Bronchial epithelial cell (primary cell): ENCODE measurements at places on chromosomes 1 and 21. TPM values are rescaled to one million over a fixed set of nuclear protein-coding genes. Genes with fewer than 3 reads are reported as not detected.

CFAP141 gene
- total RNA-seq, result not detected in 2 replicates

DNA sequence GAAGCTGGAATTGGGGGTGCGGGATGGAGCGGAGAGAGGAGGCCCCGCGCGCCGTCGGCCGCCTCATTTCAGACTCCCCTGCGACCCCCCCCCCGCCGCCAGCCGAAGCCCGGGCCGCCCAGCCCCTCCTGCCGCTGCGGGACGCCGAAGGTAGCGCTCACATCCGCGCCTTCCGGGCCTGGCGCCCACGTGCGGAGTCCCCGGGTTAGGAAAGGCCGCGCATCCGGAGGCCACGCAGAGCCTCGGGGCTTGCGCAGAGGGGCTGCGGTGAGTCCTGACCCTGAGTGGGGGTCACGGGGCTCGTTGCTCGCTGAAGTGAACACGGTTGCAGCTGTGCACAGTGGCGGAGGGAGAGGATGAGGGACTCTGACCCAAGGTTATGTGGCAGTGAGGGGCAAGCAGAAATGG, 552 bp upstream of the ZNF496 start:
- no peak for DNase-seq

FYB2 gene
- total RNA-seq, result 0.13 TPM in 1 of 2 replicates, not detected in the other

GRCh38 chr1:220950576-220950975, 71.3 kb downstream of the HLX start:
- no peak for DNase-seq

DNA sequence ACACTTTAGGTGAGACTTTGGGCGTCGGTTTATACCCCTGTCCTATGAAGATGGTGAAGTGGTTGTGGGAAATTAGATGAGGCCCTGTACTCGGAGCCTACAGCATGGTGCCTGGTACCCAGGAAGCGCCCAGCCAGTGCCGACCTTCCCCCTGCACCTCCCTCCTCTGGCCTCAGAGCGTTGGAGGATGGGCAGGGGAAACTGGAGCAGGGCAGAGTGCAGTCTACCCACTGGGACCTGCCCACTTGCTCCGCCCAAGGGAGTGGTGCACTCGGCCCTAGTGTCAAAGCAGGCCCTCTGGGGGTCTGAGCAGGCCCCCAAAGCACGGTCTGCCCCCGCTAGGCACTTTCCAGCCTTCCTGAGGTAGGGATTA, 13.0 kb upstream of the TTC22 start:
- DNase-seq, result no peak

DNA sequence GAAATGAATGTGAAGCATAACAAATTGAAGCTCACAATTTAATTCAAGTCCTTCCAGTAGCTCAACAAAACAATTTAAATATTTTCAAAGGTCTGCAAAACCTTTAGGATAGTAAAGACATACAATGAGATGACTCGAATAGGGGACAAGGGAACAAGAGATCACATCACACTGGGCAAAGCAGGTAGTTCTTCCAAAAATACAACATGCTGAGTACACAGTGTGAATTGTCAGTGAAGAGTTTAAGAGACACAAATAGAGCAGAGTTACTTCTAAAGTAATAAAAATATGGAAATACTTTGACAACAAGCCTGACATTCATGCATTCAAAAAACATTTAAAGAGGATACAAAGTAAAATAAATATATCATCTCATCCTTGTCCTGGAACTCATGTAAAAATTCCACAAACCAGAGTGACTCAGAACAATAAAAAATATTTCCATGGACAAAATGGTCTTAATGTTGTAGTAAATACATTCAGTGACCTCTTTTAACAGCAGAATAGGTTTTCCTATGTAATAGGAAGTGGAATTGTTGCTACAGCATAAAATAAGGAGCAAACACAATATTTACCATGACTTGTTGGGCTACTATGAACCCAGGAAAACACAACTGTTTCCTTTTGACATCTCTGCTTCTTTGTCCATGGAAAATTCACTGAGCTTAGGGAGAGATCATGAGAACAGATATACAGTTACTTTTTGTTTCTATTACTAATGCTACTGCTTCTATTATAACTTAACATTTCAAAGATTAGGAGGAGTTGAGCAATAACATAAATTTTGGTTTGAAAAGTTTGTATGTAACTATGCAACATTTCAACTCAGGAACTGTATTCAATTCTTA, 83.7 kb upstream of the BCL10 start:
- no peak for DNase-seq

NHLH2 gene
- total RNA-seq, result 0.13 and 0.26 TPM in 2 replicates

DCDC2B gene
- not detected in 2 replicates for total RNA-seq

DNA sequence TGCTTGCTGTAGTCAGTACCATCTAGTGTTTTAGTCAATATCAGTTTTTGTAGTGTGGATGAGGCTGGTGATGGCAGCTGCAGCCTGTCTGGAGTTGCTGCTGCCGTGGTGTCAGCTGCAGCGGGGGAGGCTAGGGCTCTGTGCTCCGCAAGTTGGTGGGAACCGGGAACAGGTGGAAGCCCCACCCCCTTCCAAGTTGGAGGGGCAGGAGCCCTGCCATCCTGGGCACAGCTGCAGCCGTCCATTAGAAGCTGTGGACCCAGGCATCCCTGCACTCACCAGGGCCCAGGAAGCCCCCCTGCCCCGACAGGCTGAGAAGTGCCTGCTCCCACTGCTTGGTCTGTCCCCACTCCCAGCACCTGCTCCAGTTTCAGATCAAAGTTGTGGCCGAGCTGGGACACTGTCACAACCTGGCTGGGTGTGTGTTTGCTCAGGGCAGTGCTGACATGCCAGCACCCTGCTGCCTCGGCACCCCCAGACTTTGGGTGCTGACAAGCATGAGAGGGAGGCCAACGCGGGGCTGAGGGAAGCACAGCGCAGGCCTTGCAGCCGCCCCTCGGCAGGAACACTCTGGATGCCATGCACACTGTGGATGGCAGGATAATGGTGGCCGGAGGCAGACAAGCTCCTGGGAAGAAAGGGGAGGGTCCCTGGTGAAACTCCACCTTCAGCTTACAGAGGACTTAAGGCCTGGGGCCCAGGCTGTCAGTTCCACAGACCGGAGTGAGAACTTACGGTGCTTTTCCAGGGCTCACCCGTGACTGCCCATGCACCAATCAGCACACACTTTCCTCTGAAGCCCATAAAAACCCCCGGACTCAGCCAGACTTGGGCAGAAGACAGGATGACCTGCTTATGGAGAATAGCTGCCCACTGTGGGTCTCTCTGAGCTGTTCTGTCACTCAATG, 86.9 kb downstream of the ADARB1 start:
- DNase-seq, result no peak

OR10K2 gene
- total RNA-seq, result not detected in 2 replicates

- DNase-seq, result peak; percentile 11
Observed at GRCh38 chr1:3070644-3071564, 1.9 kb downstream of the PRDM16 start.

- DNase-seq, result no peak
Observed at GRCh38 chr1:231618609-231619256, 7.9 kb upstream of the DISC1 start.

DNA sequence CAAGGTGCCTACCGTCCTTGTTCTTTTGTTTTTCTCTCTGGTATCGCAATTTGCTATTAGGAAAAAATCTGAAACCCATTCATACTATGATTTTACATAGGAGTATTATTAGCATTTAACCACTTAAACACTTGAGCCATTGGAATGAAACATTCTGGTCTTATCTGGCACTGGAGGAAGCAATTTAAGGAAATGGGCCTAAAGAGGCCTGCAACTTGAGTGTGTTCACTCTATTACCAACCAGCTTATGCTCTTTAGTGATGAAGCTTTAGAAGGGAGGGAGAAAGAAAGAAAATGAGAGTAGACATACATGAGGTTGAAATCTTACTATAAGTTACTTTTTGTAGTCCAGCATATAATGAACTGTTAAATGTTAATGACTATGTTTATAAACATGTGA, 5.7 kb downstream of the GJA5 start:
- no peak for DNase-seq

DNA sequence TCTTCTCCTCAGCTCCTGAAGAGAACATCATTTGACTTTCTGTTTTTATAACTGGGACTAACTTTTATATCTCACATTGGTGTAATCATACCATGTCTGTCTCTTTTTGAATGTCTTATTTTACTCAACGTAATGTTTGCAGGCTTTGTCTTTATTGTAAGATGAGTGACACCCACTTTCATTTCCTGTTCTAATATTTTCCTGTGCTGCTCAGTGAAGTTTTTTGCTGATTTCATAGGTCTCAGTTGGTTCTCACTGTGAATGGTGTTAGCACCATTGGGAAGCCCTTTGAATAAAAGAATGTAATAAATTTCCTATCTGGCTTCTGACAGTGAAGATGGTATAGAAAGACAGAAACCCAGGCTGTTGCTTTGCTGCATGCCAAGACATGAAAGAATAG, 84.0 kb downstream of the RAVER2 start:
- DNase-seq, result no peak

- DNase-seq, result peak; percentile 70
Observed at GRCh38 chr1:115098979-115099692, 9.8 kb upstream of the TSPAN2 start.

DNA sequence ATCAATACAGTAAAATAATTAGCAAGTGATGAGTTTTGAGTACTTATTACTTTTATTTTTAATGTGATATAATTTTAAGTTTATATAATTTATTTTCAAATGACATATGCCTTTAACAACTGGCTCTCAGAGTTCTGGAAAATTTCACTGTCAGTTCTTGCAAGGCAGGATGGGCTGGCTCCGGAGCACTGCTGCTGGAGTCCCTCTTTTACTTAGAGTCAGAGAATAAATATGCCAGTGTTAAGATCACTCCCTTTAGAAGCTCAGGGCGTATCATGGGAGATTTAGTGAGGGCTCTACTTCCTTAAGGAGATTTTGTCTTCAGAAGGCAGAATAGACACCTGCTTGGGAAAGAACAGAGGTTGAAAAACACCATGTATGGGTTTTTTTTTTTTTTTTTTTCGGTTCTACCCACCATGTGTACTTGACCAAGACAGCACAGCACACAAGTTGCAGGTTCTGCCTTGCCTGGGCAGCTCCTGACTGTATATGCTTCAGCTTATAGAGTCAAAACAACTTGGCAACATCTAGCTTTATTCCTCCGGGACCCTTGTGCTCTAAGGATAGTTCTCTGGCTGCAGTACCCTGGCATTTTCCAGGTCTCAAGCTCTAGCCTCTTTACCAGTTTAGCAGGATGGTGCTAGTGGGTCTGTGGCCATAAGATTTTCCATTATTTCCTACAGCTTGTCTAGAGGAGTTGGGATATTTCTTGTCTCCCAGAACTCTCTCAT, 29.7 kb upstream of the FMOD start:
- DNase-seq, result no peak

DNA sequence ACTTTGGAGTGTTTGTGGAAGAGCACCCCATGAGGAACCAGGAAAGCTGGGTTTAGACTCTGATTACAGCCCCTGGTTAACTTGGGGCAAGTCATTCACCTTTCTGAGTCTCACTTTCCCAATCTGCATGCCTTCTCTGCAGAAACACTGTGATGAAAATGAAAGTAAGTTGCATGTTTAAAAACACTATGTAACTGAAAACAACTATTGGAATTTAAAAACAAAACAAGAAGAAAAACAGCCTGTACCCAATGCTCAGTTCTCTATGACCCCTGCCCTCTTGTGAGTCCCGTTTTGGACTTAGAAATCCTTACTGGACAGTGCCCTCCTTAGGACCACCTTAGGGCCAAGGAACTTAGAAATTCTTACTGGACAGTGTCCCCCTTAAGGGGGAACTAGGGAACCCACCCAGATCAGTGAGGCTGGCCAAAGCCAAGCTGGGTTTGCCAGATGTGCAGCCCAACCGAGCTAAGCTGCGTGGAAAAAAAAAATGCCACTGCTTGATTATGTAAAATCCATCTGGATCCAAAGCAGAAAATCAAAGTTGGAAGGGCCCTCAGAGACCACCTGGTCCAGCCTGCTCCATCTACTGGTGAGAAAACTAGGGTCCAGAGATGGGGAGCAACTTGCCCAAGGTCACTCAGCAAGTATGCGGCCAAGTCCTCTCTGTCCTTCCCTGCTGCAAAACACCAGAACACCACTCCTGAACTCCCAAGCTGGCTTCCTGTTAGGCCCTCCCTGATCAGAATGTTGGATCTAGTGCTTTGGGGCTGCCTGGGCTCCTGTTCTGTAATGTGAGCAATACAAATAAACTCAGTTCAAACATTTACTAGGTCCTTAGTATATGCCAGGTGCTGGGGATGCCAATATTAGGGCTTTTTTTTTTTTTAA, 77.7 kb downstream of the MRPL37 start:
- DNase-seq, result no peak

TMEM61 gene
- 2.9 and 4.2 TPM in 2 replicates for total RNA-seq

ASTN1 gene
- total RNA-seq, result under 0.01 TPM in 1 of 2 replicates, not detected in the other

COL8A2 gene
- total RNA-seq, result 1.6 and 3.3 TPM in 2 replicates

GRCh38 chr1:148293651-148294050, 141.6 kb upstream of the NBPF11 start:
- DNase-seq, result no peak

DNA sequence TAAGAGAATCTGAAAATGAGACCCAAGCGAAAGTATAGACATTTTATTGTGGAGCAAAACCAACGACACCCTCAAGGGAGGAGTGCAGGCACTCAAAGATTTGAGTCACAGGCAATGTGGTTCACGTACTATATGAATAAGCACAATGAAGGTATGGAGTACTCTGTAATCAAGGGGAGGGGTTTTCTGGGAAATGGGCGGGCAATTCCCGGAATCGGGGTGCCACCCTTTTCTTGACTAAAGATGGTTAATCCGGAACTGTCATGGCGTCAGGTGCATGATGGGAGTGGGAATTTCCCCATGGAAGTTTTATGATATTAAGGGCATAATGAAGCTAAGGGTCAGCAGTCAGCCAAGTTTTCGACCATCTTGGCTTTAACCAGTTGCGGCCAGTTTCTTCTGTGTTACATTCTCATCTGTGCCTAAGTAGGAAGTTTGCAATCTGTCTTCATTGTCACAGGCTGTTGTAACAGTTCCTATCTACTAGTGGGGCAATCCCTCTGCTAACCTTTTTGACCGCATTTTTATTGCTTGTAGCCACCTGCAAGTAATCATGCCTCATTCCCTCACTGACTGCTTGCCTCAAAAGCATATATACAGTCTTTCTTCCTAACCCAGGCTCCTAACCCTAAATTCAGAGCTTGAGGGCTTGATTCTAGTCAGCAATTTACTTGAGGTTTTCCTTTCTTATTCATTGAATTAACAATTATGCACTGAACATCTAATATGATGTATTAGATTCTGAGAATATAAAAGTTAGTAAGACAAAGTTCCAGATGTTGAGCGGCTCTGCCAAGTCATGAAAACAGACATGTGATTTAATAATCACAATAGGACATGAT, 775 bp upstream of the AIM2 start:
- DNase-seq, result no peak

CYP2J2 gene
- 0.53 and 1.3 TPM in 2 replicates for total RNA-seq
